ENCODE measurements at places on chromosomes 13 and 19.

GRCh38 chr13:76336889-76337844, 549.0 kb downstream of the KCTD12 start:
- no peak for DNase-seq

GRCh38 chr19:55712804-55713631, 25.2 kb downstream of the NLRP9 start:
- no peak for DNase-seq

DNA sequence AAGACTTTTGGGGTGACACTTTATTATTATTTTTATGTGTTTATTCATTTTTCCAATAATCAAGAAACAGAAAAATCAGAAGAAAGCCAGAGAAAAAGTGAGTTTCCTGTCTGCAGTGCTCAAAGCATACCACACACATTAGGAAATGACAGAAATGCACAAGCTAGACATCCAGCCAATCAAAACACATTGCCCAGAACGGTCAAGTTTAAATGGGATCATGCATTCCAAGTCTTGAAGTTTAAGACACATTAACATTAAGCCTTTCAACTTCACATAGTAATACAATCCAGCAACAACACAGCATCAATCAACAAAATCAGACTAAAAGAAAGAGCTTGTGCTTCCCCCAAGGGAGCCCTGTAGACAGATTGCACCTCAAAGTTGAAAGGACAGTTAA, 28.7 kb upstream of the MEDAG start:
- DNase-seq = no peak

GRCh38 chr13:41970918-41971317, 10.0 kb upstream of the VWA8 start:
- DNase-seq = no peak

- peak; percentile 21 for DNase-seq
Measured at GRCh38 chr13:27374650-27375049, 49.8 kb upstream of the GTF3A start.

DNA sequence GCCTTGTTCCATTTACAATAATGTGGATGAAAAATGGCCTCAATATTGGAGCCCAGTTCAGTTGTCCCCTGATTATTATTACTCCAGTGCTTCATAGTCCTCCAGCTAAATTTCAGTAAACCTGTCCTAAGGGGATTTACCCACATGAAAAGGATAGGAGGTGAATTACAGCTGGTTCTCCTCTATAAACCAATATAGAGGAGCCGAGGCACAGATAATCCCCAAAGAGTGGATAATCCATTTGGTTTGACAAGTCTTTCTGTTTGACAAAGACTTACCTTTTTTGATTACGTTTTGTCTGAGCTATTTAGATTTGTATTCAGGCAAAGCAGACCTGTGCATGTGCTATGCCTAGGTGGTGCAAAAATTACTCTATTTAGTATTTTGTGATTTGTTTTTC, 2.7 kb downstream of the CNMD start:
- no peak for DNase-seq

GRCh38 chr19:57002710-57003109, 117.1 kb upstream of the USP29 start:
- no peak for DNase-seq

- no peak for DNase-seq
Measured at GRCh38 chr19:31110336-31110735, 238.9 kb downstream of the TSHZ3 start.

DNA sequence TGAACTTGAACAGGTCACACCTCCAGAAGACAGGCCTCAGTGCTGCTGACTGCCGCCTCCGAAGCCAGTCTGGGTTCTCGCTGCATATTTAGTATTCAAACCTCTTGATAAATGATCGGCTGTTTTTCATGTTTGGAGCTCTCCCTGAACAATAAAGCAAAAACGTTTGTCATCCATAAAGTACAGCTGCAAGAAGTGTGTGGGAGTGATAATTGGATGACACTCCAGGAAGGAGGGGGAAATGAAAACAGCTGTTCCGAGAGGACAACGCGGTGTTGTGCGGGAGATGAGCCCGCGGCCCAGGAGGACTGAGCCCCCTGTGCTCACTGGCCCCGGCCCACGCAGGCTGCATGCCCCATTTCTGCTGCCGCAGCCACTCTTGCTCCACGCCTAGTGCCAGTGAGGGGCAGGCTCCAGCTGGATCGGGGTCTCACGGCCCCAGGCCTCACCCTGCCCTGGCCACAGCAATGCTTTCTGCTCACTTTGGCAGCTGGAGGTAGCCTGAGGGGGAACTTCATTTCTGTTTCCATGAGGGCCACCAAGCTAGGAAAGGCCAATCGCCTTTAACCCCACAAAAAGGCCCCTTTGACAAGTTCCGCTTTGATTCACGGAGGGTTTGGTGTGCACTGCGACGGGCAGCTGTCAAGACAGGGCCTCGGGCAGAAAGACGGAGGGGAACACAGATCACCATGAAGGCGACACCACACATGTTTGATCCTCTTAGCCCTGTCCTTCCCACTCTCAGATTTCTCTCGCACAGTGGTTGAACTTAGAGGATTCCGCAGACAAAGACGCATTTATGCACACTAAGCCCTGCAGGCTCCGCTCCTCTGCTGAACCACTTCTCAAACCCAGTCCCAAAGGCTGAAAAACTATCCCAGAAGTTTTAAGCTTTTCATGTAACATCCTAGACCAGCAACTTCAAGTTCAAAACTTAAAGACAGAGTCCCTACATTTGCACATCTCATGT, 537.6 kb downstream of the EFNB2 start:
- DNase-seq = no peak

DNA sequence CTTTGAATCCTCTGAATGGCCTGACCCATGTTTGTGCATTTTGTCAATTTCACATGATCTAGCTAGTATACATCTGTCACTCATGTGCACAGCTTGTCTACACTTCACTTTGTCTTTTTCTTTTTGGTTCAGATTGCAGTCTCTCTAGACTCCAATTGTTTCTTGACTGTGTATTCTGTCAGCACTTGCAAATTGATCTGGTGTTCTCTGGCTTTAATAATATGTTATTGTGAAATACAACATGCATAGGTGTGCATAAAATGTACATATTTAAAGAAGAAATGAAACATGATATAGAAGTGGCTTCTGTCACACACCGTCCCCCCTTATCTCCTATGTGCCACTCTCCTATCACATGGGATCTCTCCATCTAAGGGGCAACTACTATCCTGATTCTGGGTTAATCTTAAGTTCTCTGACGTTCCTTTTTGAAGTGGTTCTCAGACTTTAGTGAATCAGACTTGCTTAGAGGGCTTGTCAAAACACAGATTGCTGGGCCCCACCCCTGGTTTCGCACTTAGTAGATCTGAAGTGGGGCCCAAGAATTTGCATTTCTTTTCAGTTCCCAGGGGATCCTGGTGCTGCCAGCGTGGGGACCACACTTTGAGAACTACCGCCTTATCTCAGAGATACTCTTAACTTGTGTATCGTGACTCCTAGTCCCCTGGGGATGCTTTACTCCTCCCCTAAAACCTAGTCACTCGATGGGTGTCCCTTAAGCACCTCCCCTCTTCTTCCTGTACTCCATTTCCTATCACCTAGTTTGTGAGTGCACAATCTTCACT, 5.8 kb downstream of the KRTDAP start:
- DNase-seq = no peak

DNA sequence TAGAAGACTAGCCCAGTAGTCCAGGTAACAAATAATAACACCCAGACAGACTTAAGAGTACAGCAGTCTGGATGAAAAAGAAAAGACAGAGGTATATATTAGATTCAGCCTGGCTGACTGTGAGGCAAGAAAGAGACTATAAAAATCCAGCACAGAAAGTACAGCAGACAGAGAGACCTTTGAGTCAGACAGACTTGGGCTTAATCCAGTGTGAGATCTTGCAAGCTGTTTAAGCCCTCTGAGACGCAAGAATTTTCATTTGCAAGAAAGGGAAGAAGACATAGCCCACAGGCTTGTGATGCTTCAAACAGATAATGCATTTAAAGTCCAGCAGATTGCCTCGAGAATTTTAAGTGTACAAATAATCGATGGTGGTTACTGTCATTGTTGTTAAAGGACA, 471.4 kb downstream of the LIG4 start:
- DNase-seq = no peak

- no peak for DNase-seq
Measured at GRCh38 chr19:47379381-47379938, 30.3 kb downstream of the DHX34 start.

DNA sequence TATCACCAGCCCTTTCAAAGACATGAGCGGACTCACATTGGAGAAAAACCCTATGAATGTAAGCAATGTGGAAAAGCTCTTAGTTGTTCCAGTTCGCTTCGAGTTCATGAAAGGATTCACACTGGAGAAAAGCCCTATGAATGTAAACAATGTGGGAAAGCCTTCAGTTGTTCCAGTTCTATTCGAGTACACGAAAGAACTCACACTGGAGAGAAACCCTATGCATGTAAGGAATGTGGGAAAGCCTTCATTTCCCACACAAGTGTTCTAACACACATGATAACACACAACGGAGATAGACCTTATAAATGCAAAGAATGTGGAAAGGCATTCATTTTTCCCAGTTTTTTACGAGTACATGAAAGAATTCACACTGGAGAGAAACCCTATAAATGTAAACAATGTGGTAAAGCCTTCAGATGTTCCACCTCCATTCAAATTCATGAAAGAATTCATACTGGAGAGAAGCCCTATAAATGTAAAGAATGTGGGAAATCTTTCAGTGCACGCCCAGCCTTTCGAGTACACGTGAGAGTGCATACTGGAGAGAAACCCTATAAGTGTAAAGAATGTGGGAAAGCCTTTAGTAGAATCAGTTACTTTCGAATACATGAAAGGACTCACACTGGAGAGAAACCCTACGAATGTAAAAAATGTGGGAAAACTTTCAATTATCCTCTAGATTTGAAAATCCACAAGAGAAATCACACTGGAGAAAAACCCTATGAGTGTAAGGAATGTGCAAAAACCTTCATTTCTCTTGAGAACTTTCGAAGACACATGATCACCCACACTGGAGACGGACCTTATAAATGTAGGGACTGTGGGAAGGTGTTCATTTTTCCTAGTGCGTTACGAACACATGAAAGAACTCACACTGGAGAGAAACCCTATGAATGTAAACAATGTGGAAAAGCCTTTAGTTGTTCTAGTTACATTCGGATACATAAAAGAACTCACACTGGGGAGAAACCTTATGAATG, 17.6 kb downstream of the ZNF791 start:
- DNase-seq = no peak

DNA sequence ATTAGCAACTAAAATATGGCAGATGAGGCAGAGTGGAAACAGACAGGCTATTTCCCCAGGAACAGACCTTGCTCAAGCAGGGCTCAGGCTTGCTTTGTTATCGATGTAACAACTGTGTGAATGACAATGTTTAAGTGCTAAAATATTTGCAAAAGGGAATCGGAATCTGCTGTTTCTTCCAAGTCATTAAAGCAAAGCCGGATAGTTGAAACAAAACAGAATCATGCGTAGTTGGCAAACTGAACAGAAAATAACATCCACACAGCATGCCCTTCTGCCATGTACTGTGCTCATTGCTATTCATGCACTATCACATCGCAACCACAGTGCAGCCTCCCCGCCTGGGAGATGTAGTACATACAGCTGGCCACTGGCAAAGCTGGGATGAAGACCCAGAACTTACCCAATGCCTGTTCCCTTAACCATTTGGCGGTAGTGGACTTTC, 799.1 kb downstream of the DIAPH3 start:
- no peak for DNase-seq
